ENCODE measurements at places on chromosomes 1 and 21.

DNA sequence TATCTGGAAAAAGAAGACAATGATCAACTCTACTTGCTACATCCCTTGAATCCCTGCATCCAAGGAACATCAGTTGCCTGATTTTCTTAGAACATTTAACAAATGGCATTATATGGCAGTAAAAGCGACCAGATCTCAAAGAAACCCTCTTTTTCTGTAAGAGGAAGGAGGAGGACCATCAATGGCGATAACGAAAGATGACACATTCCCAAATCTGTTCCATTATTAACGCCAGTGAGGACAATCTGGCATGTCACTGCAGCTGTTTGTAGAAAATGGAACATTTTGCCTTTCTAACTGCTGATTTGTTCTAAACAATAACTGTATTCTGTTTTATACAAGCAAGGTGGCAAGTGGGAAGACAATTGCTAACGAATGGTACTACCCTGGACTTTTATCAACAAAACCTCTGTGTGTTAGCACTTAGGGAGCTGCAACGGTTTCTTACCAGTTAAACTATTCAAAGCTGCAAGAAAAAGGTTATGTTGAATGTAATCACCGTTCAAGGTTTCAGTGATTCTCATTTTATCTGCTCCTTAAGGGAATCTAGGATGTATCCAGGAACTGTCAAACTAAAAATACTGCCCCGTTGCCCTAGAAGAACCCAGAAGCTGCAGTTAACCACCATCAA is 251.9 kb downstream of the SDCCAG8 start:
- no peak for DNase-seq

GRCh38 chr21:29514652-29515247 is 216.0 kb downstream of the BACH1 start:
- DNase-seq, result no peak

DNA sequence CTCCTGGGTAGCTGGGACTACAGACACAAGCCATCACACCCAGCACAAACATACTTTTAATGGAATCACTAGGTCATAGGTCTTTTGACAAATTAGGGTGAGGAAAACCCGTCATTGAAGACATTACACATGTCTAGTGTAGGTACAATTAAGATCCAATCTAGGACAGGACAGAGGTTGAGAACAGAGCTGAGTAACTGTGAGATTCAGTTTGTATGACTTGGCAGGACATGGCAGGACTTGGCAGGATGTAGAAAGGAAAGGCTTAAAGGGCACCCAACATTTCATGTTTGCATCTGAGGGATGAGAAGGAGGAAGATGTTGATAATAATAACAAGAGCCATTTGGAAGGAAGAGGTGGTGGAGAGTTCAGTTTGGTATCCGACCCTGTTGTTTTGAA is 483.8 kb downstream of the PCP4 start:
- DNase-seq, result no peak

DNA sequence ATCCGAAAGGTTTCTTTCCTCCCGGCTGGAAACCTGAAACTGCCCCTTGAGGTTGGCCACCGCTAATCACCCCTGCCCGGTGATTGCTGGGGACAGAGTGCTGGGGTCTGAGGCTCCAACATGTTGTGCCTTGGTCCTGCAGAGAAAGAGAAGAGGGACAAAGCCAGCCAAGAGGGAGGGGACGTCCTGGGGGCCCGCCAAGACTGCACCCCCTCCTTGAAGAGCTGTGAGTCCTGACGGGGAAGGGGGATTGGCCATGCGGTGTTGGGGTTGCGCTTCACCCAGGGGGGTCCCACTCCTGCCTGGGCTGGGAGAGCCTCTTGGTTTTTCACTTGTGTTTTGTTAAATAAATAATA is 19.5 kb downstream of the LDLRAP1 start:
- DNase-seq, result no peak

GRCh38 chr1:14499312-14500040 is 99.0 kb upstream of the KAZN start:
- DNase-seq, result no peak

DNA sequence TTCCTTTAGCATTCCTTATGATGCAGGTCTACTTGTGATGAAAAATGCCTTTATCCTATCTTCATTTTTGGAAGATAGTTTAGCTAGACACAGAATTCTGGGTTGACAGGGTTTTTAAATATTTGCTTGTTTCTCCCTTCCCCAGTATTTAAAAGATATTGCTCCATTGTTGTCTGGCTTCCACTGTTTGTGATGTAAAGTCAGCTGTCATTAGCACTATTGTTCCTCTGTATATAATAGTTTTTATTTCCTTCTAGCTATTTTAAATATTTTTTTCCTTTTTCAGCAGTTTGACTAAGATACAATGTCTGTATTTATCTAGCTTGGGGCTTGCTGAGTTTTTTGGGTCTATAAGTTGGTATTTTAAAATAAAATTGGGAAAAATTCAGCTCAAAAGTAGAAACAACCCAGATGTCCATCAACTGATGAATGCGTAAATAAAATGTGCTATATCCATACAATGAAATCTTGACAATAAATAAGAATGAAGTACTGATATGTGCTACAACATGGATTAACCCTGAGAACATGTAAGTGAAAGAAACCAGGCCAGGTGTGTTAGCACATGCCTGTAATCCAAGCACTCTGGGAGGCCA is 11.2 kb downstream of the IFT25 start:
- DNase-seq, result no peak

DNA sequence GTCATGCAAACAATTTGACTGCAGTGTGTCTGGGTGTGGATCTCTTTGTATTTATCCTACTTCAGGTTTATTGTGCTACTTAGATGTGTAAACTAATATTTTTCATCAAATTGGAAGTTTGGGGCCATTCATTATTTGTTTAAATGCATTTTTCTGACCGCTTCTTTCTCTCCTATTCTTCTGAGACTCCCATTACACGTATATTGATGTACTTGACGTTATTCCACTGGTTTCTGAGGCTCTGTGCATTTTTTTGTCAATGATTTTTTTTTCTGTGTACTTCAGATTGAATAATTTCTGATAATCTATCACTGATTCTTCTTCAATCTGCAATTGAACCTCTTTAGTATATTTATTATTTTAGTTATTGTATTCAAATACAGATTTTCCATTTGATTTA is 276.8 kb downstream of the RYR2 start:
- no peak for DNase-seq

DNA sequence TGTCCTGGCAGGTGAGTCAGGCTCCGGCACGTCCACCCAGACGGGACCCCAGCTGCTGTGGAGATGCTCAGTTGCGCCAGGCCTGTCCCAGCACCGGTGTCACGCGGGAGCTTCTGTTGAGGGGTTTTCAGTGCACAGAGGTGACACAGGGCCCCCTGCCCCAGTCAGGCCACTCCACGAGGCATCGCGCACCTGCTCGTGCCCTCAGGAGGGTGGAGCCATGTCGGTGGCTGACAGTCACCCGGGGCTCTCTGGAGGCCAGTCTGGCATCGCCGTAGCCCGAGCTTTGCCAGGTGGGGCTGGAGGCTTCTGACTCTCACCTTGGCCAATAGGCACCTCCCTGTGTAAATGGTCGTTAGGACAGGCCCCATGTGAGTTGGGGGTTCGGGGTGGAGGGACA is 11.1 kb downstream of the TMEM240 start:
- DNase-seq, result no peak

GRCh38 chr1:31771891-31772668 is 7.9 kb upstream of the ADGRB2 start:
- DNase-seq, result peak; percentile 58

DNA sequence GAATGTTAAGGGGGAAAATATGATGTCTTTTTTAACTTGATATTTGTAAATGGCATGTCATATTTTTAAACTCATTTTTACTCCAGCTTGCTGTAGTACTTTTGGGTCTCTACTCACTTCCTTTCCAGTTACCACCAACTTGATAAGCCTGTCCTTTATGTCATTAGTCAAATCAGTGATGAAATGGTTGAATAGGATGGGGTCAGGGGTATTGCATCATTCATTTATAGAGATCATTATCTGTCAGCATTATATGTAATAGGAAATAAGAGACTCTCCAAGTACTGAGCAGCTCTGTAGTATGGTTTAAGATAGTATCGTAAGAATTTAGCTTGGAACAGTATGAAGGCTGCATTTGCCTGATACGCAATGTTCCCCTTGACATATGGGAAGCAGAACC is 227.3 kb downstream of the BRINP3 start:
- DNase-seq, result no peak

GRCh38 chr21:28439788-28440187 is 552.9 kb downstream of the LTN1 start:
- DNase-seq, result no peak

- DNase-seq, result no peak
These were observed 51.5 kb upstream of the C1orf53 start for GRCh38 chr1:197850918-197851317.

GRCh38 chr21:21968810-21969209 is 970.6 kb downstream of the NCAM2 start:
- DNase-seq, result no peak

DNA sequence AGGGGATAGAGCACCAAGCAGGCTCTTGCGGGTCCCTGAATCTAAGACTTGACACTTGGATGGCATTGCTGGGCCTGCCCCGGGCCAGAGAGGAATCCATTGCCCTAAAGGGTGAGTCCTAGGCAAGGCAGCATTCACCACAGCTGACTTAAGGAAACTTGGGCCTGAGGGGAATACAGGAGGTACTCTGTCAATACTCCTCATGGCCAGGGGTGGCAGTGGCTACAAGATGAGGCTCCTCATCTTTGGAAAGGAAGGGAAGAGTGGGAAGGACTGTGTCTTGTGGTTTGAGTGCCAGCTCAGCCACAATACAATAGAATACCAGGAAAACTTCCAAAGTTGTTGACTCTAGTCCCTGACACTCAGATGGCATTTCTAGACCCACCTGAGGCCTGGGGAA is 5.1 kb downstream of the KRTAP22-1 start:
- DNase-seq, result no peak

DNA sequence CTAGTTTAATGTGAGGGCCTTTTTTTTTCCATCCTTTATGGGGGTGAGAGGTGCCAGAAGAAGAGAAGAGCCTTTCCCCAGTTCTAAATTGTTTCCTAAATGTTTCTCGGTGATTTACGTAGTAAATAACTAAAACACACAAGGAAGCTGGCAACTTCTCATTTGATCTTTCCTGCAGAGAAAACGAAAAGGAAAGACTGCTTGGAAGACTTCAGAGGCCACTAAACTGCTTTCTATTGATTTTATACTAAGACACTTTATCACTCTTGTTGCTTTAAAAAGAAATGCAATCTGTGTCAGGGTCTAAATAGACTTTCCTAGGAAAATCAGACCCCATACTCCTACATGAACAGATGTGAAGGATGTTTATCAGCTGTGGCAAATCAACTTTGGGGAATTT is 52.1 kb upstream of the KAZN start:
- no peak for DNase-seq

GRCh38 chr1:2356911-2357845 is 34.2 kb downstream of the MORN1 start:
- no peak for DNase-seq

GRCh38 chr1:62361431-62361830 is 42.2 kb upstream of the KANK4 start:
- DNase-seq, result no peak

- DNase-seq, result no peak
These were observed 36.5 kb upstream of the EPHX4 start for GRCh38 chr1:91993256-91993655.

- DNase-seq, result no peak
These were observed 57.7 kb downstream of the ZC3H11B start for GRCh38 chr1:219555031-219555692.

- no peak for DNase-seq
These were observed 20.7 kb upstream of the LAX1 start for GRCh38 chr1:203744075-203744972.

GRCh38 chr1:234489007-234489697 is 10.2 kb upstream of the TARBP1 start:
- no peak for DNase-seq

- DNase-seq, result no peak
These were observed 27.4 kb downstream of the LAMB3 start for GRCh38 chr1:209624558-209625549.

DNA sequence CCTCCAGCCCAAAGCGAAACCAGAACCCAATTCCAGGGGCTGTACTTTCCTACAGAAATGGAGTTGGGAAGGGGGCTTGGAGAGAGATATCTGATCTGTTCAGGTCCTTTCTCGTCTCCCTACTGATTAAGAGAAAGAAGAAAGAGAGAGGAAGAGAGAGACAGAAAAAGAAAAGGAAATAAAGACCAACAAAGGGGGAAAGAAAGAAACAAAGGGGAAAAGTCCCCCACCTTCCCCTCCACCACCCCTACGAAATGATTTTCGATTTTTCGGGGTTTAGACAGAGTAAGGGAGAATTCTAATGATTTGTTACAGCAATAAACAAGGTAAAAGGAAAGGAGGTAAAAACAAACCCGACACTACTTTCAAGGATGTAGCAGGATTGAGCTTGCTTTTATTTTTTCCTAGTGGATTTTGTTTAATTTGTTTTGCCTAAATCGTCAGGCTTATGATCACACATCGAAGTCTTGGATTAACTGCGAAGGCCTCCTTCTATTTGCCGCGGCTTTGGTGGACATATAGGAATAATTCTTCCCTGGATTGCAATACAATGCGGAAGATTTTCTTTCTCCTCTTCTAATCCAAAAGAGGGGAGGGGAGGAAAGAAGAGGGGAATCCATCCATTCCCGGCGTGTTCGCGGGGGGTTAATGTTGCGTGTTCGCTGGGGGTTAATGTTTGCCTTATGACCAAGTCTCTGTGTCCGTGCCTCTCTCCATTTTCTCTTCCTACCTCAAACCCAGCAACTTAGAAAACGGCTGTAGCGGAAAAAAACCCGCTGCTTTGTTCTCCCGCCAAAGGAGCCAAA is 1.9 kb downstream of the TAL1 start:
- no peak for DNase-seq

DNA sequence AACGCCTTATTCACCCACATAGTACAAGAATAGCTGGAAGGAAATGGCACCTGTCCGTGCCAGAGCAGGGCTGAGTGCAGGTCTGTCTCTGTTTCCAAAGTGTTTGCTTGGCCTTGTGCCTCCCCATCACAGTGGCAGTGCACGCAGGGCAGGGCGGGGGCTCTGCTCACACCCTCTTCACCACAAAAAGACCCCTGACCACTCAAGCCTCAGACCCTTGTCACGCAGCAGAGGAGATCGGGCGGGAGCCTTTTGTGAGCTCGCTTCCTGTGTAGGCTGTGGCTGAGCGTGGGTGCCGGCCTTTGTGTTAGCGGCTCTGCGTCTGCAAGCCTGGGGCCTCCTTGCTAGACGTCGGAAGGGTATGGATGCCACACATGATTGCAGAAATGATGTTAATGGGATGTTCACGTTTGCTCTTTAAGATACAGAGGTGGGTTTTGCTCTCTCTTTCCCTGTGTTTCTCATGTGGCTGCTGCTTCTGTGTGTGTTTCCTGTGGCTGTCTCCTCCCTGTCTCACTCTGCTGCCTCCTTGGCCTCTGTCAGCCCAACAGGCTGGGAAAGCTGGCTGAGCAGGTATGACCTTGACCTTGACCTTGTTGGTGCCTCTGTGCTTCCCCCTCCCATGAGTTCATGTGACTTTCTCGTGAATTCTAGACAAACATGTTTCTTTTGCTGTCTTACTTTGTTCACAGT is 45.4 kb downstream of the S100B start:
- peak; percentile 64 for DNase-seq

GRCh38 chr1:57517587-57518374 is 93.9 kb upstream of the DAB1 start:
- no peak for DNase-seq

- DNase-seq, result no peak
These were observed 3.3 kb upstream of the COL8A2 start for GRCh38 chr1:36128126-36128904.

All from stimulated activated CD4-positive, alpha-beta T cell treated with anti-CD3 and anti-CD28 coated beads, TNF-alpha, amount 100 ng/mL, for 24 hours (primary cell).